ENCODE measurements at places on chromosomes 6 and 20.

GRCh38 chr6:13395272-13396237, 67.2 kb upstream of the TBC1D7 start:
- DNase-seq = peak; percentile 71

DNA sequence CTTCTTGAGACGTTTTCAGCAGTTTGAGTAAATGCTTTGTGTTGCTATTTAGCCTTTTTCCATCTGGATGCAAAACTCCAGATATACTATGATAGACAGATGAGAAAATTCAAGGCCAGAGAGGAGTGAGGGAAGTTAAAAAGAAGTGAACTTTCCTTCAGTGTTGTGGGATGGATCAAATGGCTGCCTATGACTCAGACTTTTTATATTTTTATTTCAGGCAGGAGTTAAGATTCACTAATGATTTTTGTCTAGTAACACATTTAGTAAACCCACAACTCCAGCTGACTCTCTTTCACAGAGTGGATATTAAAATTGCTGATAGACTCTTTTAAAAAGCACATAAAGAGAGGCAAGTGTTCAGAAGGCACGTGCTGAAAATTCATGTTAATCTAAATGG, 23.2 kb upstream of the PTCHD4 start:
- peak; percentile 5 for DNase-seq

DNA sequence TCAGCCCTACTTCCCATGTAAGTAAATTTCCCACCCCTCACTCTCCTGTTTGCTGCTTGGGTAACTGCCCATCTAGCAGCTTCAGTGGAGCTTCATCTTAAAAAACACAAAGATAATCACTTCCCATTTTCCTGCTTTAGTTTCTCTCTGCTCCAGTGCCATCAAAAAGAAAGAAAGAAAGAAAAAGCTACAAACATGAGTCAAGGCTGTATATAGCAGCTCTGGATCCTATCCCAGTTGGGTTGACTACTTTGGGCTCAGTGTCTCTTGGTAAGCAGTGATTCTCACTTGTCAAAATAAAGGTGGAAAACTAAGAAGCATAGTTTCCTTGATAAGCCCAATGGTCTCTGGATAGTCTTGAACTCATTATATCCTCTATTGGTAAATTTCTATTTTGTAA, 48.7 kb upstream of the SRPK1 start:
- DNase-seq = no peak

DNA sequence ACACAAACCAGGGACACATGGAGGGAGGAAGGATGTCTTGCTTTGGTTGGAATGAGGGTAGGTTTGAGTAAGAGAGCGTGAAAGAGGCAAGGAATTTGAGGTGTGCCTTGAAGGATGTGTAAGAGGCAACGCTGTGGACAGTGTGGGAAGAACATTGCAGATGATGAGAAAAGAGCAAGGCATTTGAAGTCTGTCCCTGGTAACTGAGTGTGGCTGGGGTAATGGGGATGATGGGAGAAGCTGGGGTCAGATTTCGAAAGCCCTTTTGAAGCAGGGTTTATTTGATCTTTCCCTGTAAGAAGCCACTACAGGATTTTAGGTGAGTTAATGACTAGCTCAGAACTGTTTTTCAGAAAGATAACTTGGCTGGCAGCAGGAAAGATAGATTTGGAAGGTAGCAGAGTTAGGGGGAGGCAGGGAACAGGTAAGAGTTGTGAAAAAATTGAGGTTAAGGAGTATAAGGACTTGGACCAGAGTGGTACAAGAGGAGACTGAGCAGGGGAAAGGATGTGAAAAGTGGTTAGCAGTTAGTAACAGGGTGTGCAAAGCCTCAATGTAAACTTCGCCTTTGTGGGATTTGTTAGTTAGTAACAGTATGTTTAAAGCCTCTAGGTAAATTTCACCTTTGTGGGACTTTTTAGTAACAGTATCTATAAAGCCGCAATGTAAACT, 17.7 kb downstream of the UTRN start:
- no peak for DNase-seq

- no peak for DNase-seq
Observed at GRCh38 chr6:86609549-86610388, 327.6 kb upstream of the HTR1E start.

GRCh38 chr20:46347841-46348803, 39.8 kb upstream of the CDH22 start:
- peak; percentile 12 for DNase-seq

DNA sequence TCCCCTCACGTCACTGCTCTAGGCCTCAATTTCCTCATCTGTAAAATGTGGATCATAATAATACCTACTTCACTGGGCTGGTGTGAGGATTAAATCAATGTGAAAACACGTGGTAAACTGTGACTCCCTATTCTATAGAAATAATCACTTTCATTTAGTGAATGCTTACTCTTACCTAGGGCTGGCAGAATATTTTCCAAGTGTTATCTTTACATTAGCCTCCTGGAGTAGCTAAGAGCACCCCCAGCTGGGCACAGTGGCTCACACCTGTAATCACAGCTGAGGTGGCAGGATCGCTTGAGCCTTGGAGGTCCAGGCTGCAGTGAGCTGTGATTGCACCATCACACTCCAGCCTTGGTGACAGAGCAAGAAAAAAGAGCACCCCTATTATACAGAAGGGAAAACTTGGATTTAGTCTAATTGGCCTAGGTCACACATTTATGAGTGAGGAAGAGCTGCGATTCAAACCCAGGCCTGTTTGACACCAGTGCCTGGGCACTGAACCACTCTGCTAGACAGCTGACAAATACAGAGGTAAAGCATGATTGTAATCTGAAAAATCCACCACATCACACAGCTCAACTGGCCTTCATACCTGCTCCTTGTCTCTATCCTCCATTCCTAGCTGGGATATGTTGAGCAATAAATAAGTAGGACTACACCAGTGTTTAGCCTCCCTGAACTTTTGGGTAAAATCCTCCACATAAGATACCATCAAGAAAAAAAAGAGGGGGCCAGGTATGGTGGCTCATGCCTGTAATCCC, 1.4 kb upstream of the SNTA1 start:
- DNase-seq = no peak

DNA sequence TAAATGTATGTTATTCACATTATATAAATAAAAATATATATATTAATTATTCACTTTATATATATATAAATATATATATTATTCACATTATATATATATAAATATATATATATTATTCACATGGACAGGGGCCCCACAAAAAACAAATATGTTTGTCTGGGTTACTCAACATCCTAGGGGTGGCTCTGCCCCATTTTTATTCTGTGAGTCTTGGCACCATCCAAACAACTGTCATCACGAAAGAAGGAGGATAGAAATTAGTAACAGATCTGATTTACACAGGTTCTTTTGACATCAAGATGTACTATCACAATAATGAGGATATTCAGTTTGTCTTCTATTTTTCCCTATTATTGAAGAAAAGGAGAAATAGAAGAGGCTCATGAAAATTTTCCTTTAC, 187.3 kb downstream of the GPX5 start:
- DNase-seq = no peak

GRCh38 chr6:1739220-1739619, 129.5 kb downstream of the FOXC1 start:
- DNase-seq = no peak

- no peak for DNase-seq
Observed at GRCh38 chr6:14734052-14734415, 511.8 kb upstream of the JARID2 start.

DNA sequence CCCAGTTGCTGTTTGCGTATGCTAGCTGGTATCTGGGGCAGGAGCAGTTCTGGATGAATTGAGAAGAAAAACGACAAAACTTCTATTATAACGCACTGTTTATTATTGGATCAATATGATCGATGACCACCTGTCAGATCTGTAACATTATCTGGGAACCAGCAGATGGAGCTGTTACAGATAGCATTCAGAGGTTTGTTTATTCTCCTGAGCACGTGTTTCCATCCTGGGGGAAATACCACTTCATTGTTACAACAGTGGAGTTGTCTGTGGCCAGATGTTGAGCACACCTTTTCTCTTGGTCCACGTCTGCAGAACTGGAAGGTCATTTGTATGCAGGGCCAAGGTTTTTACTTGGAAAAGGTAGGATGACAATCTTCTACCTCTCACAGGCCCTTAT, 16.0 kb upstream of the NKX2-2 start:
- DNase-seq = peak; percentile 18

- peak; percentile 79 for DNase-seq
Observed at GRCh38 chr6:105077596-105078385, 102.0 kb downstream of the POPDC3 start.

- DNase-seq = no peak
Observed at GRCh38 chr6:12298017-12298978, 8.1 kb downstream of the EDN1 start.

GRCh38 chr6:18609715-18610114, 222.6 kb downstream of the RNF144B start:
- DNase-seq = no peak

GRCh38 chr6:90411292-90411781, 114.7 kb upstream of the BACH2 start:
- DNase-seq = no peak

GRCh38 chr6:43101497-43101896, 25.4 kb downstream of the PTK7 start:
- DNase-seq = no peak

- DNase-seq = no peak
Observed at GRCh38 chr20:6919792-6920468, 152.4 kb downstream of the BMP2 start.

DNA sequence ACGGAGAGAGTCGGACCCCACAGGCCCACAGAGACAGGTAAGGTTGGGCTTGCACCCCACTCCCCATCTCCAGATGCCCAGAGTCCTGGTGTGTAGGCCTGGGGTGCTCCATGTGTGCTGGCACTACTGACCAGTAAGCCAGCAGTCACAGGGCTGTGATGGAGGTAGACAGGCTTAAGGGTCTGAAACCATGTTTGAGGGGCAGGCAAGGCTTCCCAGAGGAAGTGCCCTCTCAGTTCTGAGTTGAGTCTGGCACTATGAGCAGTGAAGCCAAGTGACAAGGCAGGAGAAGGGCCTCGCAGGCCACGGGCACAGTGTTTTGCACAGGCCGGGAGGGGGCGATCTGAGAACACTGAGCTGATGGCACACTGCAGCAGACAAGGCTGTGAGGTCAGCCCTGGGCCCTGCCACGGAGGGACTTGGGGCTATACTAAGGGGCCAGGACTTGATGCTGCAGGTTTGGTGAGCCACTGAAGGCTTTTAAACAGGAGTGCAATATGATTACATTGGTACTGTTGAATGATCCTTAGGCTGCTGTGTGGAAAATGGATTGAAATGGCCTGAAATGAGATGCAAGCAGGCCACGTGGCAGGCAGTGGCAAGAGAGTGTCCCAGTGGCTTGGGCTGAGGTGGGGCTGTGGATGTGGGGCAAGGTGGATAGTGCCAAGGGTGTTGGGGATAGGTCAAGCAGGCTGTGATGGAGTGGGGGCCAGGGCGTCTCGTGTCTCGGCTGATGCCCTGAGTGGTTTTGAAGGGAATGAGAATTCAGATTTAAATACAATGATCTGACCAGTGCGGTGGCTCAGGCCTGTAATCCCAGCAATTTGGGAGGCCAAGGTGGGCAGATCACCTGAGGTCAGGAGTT, 20.3 kb downstream of the TTBK1 start:
- DNase-seq = peak; percentile 49

DNA sequence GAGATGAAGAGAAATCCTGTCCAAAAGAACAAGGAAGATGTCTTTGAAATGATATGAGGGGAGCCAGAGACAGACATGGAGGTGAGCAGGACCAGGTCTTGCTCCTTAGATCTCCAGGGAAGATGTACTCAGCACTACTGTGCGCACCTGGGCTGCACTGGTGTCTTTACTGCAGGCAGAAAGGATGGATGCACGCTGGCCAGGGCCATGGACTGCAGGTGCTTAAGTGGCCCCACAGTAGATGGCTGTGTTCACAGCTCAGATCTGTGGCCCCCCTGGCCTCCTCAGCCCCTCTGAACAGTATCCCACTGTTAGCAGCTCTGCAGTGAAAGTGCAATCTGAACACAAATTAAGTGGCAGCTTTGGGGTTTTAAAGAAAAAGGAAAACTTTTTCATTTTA, 343.0 kb downstream of the NRN1 start:
- DNase-seq = no peak

DNA sequence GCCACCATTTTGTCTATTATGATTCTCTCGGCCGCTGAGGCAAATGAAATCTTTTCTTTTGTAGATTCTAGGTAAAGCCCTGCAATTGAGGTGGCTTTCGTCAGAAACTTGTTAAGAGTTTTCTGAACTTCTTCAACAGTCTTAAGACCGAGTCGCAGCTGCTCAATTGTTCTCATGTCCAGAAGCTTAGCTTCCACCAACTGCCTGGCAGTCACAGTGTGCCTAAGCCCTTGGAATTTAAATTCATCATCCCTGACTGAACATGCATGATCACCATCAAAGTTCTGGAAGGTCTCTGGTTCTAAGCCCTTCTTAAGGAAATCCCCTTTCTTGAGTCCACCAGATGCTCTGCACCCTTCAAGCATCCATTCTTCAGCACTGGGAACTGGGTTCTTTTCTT, 25.7 kb downstream of the DST start:
- DNase-seq = no peak

GRCh38 chr20:36217226-36217625, 19.1 kb upstream of the AAR2 start:
- no peak for DNase-seq
